ENCODE measurements at places on chromosomes 13 and 19.
A peak's percentile ranks its signal among the peaks of the same experiment; 100 is the strongest.

DNA sequence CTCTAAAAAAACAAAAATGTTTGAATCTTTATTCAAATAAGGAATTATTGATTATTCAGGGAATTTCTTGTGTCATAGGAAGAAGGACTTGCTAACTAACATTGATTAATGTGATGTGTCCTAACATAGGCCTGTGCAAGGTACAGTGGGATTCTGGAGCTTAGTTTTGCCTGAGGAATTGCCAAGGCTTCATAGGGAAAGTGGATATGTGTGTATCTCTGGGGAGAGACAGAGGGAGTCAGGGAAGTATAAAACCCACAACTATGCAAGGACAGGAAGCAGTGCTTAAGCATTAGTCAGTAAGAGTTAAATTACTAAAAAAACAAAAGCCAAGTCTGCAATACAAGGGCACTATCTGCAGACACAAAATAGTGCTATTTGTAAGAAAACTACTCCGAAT is 59.6 kb downstream of the WDFY2 start:
- peak; percentile 64 for DNase-seq

GRCh38 chr13:36850790-36851438 is 31.9 kb downstream of the RFXAP start:
- DNase-seq, result no peak

GRCh38 chr19:15508035-15508710 is at the start of gene CYP4F22:
TSS of gene CYP4F22 (plus strand) at chr19:15508525. CDS start at chr19:15525337, 16,812 bp downstream.
- no peak for DNase-seq

GRCh38 chr19:50703915-50704796 is 15.4 kb downstream of the SHANK1 start:
- no peak for DNase-seq

- no peak for DNase-seq
Measured at GRCh38 chr13:112200200-112200599, 133.3 kb downstream of the SOX1 start.

GRCh38 chr13:24244802-24245201 is 64.6 kb upstream of the C1QTNF9 start:
- no peak for DNase-seq

DNA sequence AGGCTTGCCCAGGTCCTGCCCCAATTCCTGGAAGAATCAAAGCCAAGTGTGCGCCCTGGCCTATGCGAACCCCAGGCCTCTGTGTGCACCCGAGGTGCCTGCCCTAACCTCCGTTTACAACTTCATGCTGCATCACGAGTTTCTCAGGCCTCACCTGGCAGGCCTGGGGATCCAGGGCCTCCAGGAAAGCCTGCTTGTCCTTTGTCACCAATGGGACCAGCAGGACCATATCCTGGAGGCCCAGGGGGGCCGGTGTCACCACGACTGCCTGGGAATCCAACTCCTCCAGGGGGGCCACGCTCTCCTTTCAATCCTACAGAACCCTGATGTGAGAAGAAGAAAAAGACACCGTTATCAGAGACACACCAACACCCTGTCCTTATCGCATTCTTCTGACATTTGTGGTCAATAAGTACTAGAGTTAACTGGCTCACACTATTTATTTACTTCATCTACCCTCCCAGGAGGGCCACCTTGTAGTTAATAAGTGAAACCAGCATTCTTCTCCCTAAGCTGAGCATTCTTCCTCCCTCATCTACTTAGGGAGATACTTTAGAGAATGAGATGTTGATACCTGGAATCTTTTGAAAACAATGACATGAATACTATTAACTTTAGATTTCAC is 120.6 kb downstream of the COL4A1 start:
- DNase-seq, result no peak

- no peak for DNase-seq
Measured at GRCh38 chr13:74201530-74201929, 67.3 kb upstream of the KLF12 start.

DNA sequence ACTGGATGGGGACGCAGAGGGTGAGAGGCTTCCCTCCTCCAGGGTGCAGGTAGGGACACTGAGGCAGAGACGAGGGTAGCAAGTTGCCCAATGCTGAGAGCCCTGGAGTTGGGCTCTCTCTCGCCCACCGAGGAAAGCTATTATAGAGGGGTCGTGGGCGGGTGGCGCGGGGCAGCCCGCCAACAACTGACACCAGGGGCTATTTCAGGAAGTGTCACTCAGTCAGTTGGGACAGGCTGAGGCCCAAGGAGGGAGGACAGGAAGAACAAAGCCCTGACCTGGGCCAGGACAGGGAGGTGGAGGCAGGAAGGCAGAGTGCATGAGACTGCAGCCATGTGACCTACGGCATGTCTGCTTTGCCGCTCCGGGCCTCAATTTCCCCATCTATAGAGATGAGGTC is 29.9 kb downstream of the TINCR start:
- no peak for DNase-seq

- no peak for DNase-seq
Measured at GRCh38 chr19:29964171-29964570, 22.1 kb downstream of the URI1 start.

GRCh38 chr13:85659493-85659892 is 139.7 kb downstream of the SLITRK6 start:
- DNase-seq, result no peak

- no peak for DNase-seq
Measured at GRCh38 chr13:94674609-94675348, 37.6 kb downstream of the SOX21 start.

DNA sequence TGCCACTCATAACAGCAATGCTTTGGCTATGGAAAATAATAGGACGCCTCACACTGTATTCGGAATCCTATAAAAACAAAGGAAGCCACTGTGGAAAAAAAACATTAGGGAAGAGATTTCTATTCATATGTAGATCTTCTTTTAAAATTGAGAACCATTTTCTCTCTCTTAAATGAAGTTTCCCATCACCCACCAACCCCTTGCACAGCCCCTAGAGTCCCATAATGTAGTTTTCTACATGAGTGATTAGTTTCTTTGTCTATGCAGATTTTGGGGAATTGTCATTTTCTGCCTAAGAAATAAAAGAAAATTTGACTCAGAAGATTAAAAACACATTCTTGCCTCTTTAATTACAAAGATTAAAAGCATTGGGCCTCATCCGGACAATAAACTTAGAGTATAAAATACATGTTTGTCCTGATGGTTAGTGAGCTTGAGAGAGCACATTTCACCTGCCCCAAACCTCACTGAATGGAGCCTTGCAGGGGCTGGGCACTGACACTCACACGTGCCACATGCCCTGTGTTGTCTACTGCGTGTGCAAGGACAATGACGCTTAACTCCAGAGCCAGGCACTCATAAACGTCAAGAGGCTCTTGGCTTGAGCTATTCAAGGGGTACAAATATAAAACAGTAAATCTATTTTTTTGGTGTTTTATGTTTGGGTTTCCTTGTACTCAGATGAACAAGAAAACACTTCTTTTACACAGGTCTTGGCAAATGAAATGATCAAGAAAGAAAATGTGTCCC is 40.0 kb upstream of the KL start:
- DNase-seq, result no peak

GRCh38 chr19:6465006-6465405 is 935 bp downstream of the CRB3 start:
- no peak for DNase-seq

- DNase-seq, result no peak
Measured at GRCh38 chr19:29812881-29813275, 1.1 kb downstream of the CCNE1 start.

GRCh38 chr13:98575904-98576199 is 1.1 kb downstream of the STK24 start:
- DNase-seq, result no peak

DNA sequence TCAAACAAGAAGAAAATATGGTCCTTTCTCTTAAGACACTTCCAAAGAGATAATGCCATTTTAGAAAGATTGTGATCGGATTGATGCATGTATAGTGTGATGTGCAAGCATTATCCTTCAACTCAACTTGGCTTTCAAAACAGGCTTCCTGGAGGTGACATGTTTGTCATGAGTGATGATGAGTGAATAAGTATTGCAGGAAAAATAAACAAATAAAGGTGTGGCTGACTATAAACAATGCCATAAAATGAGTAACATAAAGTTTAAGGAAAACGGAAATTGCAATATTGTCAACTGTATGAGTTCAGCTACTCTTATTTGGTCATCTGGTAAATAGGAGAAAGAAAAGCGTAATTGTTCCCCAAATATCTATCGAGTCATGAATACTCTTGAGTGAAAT is 1283.7 kb downstream of the PCDH9 start:
- no peak for DNase-seq

DNA sequence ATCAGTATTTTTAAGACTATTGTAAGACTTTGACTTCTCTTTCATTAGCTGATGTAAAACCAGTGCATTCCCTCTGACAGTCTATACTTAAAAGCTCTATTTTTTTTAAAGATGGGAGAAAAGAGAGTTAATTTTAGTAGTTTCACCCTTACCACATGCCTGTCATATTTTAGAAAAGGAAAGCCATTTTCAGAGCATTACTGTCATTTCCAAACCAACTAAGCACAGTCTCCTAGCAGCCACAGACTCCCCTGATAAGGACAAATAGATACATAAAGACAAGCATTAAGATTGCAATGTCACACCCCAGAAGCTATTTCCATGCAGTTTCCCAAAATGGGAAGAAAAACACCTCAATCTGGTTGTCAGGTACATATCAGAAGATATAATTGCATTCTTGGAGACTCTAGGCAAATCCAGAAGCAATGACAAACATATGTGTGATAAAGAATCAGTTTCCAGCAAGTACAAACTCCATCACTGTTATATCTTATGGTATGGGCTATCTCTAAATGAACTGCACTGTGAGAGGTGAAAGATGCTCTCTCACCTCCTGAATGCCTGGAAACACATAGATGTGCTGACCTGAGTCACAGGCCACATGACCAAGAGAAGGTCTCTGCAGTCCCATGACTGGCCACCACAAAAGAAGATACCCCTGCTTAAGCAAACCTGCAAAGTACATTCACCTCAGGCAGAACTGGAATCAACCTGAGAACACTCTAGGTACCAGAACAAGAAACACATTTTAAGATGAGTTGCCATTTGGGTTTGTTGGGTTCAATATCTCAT is 303.3 kb downstream of the POU4F1 start:
- no peak for DNase-seq

DNA sequence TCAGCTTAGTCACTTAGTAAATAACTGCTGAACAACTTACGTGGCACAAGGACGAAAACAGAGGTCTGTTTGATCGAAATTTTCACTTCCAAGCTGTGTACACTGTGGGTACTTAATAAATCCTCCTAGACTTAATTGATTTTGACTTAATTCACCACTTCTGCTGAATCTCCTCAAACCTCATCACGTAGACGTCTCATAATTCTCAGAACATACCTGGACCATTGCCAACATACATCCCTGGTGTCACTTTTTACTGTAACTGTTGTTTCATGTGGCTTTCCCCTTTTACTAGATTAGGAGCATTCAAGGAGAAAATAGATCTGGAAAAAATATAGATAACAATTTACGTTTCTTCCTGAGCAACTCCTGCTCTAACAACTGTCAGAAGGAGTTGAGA is 105.0 kb downstream of the MBNL2 start:
- no peak for DNase-seq

Data from pulmonary artery endothelial cell (primary cell).